ENCODE measurements at places on chromosomes 4 and X. TPM values are rescaled to one million over a fixed set of nuclear protein-coding genes. Genes with fewer than 3 reads are reported as not detected.

The CCDC158 gene
- total RNA-seq: not detected

The MAGED2 gene
- 85.5 TPM for total RNA-seq

The CDS1 gene
- 44.2 TPM for total RNA-seq

The FAM9B gene
- not detected for total RNA-seq

The PAK3 gene
- 0.66 TPM for total RNA-seq

The CFAP47 gene
- total RNA-seq: not detected

The UCHL1 gene
- 13.2 TPM for total RNA-seq
